Hematopoietic multipotent progenitor cell treated with erythropoietin and hydrocortisone succinate and interleukin-3 and kit ligand, for 15 days (in vitro differentiated cells): ENCODE measurements at places on chromosomes 7 and 10.

DNA sequence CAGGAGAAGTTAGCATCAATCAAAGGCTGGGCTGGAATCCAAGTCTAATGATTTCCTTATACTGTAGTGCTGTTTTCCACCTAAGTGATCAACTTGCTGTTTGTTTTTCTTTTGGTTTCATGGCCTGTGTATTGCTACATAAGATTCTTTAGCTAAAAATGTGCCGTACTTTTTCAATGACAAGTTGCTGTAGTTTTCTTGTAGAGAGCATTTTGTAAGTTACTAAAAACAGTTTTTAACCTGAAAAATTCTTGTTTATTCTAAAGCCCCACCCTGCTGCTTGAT is 1.3 kb downstream of the HELLS start:
- peak; percentile 13 for DNase-seq

DNA sequence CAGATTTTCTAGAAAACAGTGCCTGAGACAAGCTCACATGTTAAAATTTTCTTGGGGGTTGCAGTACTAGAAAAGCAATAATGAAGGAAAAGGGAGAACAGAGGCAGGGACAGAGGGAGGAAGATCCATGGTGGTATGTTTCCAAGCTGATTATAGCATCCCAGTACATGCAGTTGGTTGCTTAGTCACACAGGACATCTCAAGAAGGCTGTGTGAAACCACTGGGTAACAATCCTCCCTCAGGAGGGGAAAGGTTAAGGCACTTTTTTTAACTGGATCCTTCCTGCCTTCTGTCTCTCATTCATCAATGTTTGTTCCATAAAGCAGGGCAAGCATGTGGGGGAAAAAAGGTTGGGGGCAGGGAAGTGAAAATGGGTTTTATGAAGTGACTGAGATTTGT is 6.1 kb upstream of the IMMP2L start:
- no peak for DNase-seq

DNA sequence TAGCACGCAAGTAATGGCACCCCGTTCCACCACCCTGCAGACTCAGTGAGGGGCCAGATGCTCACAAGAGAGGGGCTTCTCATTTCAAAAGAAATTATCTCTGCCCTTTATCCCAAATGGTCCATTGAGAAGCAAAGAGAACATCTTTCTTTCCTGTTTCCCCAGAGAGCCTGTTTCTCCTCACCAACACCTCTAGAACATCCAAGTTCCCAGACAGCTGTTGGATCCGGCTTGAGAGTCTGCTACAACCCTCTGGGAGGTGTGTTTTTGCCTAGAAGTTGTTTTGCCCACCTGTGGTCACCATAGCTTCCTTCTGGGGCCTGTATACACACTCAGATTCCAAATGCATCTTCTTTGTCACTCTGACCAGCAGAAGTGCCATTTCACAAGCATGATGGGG is 637.4 kb downstream of the LRMDA start:
- DNase-seq: no peak

GRCh38 chr7:126840869-126841268 is 411.9 kb downstream of the GRM8 start:
- DNase-seq: no peak

GRCh38 chr7:155941688-155942087 is 129.4 kb upstream of the SHH start:
- DNase-seq: no peak

- DNase-seq: peak; percentile 14
Observed at GRCh38 chr10:28839600-28840007, 162.3 kb downstream of the BAMBI start.

GRCh38 chr7:93973134-93973533 is 31.0 kb downstream of the BET1 start:
- no peak for DNase-seq

DNA sequence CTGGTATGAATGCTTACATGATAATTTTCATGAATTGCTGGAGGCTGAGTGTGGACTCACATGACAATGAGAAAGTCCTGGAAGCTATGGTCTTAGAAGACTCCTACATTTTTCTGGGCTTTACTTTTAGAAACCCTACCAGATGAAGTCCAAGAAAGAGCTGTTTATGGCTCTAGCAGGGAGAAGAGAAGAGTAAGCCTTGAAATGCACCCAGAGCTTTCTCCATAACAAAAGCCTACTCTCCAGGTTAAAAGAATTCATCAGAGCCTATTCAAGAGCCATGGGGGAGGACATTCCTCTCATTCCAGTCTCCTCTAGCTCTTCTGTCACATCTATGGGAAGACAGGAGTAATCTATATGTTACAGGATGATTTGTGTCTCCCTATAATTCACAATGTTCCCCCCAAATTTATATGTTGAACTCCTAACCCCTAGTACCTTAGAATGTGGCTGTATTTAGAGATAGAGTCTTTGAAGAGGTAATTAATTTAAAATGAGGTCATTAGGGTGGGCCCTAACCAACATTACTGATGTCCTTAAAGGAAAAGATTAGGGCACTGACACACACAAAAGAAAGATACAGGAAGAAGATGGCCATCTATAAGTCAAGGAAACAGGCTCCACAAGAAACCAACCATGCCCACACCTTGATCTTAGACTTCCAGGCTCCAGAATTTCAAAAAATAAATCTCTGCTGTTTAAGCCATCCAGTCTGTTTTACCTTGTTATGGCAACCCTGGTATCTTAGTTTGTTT is 193.8 kb upstream of the PTER start:
- DNase-seq: no peak

DNA sequence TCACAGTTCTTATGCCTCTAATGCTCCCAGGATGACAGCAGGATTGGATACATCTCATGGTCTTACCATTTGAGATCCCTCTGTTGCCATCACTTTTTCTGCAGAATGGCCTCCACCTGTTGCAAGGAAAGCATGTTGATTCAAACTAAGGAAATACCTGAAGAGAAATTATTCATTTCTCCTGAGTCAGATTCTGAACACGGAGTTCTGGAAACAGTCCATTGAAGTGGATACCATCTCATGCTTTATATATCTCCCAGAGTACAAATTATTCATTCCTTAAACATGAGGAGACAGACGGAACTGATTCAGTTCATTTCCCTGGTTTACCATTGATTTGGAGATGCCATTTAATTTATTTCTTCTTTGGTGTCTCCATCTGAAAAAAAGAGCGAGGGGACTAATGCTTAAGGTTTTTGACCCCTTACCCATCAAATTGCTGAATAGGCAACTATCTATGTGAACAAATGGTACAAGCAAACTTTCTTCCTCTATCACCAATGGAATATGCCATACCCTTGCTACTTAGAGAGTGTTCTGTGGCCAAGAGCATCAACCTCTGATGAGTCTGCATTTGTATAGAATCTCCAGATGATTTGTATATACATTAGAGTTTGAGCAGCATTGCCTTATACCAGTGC is 305.0 kb upstream of the LRGUK start:
- DNase-seq: no peak

DNA sequence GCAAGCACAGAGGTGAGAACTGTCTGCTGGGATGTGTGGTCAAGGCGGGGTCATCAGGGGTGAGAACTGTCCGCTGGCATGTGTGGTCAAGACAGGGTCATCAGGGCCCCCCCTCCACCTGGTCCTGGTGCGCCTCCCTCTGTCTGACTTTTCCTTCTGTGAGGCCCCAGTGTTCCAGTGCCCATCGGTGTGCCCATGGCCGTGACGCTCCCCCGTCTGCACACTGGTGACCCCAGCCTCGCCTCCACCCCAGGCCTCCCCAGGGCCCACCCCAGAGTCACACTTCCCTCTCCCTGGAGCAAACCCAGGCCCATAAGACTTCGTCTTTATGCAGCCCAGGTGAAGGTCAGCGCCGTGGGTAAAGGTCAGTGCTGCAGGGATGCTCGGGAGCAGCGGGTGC is 70.1 kb upstream of the TCERG1L start:
- DNase-seq: no peak

GRCh38 chr7:45576249-45576929 is 2.2 kb downstream of the ADCY1 start:
- no peak for DNase-seq

DNA sequence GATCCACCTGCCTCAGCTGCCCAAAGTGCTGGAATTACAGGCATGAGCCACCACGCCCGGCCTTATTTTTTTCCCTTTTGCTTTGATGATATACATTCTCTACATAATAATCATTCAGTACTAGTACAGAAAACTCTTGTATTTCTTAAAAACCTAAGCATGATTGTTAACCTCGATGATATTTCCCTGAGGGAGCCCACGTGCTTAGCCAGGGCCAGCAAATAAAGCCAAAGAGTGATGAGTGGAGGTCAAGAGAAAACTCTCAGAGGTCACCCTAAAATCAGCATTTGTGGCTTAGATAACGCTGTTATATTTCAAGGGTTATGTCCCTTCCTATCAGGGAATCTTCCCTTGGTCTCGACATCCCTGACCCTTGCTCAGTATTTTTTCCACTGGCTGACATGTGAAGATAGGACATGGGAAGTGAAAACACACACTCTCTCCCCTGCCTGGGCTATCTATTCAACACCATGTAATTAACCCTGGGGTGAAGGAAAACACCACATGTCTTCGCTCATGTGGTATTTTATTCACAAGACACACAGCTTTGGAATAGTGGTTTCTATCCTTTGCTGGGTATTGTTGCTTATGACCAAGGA is 12.6 kb downstream of the FAM200A start:
- no peak for DNase-seq

DNA sequence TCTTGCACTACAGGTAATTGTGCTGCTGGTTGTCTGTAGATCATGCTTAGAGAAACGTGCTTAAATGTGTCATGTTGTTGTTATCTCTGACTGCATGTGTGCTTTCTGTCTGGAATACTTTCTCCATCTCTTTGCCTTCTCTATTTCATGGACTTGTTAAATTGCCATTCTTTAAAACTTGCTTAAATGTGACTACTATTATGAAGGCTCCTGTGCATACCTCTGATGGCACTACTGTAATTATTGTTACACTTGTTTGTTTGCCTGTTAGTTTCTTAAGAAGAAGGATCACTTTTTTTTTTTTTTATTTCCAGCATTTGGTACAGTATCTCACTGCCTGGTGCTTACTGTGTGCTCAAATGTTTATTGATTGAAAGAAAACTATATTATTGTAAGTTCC is 41.6 kb downstream of the KMT2E start:
- DNase-seq: no peak

DNA sequence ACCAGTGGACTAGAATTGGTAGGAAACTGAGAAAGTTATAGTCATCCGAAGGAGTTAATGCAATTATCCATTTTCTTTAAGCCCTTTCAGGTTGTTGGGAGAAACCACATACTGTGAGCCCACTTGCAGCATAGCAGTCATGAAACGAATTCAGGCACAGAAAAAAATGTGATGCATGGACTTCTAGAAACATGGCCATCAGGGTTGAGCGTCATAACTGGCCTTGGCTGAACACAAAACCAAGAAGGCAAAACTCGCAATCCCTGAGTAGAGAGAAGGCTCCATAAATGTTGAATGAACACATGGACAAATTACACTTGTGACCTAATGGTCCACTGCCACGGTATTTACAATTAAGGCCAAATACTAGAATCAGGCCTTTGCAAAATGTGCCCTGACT is 121.9 kb downstream of the FAM107B start:
- DNase-seq: no peak

DNA sequence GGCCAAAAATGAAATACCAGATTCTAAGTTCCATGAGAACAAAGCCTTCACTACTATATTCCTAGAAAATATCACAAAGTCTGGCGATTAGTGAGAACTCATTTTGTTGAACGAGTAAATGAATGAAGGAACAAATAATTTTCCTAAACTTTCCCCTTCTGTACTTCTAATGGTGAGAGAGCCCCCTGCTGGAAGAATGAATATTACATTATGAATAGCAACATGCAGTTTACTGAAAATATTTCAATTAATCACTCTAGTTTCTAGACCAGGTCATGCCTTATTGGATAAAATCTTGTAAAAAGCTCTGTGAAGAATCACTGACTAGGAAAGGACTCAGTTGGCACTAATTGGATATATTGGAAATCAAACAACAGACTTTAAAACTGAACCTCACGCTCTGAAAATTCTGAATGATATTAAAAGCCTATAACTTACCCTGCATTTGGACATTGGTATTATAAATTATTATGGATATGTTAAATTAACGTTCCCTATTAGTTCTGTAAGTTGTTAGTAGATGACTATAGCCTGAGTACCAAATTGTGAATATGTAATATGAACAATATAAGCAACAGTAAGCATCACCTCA is 32.4 kb upstream of the MTPN start:
- DNase-seq: peak; percentile 77

- DNase-seq: no peak
Observed at GRCh38 chr7:75711656-75712514, 26.9 kb downstream of the HIP1 start.

- DNase-seq: no peak
Observed at GRCh38 chr10:117500456-117500855, 42.1 kb upstream of the EMX2 start.

DNA sequence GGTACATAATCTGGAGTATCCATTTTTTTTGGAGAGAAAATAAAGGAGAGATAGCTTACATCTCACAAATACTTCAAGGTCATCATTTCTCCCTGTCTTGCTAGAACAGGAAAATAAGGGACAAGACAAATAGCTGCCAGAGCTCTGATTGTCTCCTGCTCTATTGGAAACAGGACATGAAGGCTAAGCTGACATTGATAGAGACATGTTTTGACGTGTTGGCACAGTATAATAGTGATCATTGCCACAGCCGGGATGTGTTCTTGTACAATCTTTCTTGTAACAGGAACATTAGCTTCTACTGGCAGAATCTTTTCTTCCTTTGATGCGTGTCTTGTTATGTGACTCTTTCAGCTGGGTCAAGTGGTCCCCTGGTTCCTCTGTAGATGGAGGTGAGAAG is 279.3 kb upstream of the MTPN start:
- no peak for DNase-seq

DNA sequence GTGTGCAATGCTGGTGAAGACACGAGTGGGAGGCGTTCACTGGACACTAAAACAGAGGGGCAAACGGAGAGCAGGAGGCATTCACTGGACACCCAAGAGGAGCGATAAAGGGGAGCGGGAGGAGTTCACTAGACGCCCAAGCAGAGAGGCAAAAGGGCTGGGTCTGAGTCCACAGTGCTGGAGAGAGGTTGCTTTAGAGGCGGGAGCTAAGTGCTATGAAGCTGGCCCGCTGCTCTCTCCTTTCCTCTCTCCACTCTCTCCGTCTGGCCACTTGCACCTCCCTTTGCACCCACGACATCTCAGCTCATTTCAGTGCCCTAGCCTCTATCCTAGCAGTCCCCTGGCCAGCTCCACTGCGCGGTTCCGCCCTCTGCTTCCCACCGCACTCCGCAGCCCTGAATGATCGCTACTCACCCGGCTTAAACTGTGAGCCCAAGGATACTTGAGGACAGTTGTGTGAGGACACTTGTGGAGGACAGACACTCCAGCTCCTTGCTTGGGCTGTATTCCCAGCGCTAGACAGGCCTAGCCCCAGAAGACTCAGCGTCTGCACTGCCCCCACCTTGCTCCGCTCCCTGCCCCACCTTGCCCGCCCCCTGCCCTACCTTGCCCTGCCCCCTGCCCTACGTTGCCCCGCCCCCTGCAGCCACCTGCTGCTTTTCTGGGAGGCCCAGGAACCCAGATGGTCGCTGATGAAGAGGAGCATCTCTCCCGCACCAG is 78.8 kb upstream of the CPXM2 start:
- no peak for DNase-seq

GRCh38 chr7:98807068-98808048 is 62.5 kb downstream of the TMEM130 start:
- no peak for DNase-seq
